CD4-positive, CD25-positive, alpha-beta regulatory T cell (primary cell): ENCODE measurements at places on chromosomes 16 and 17.

GRCh38 chr16:67945392-67945933 is 1.5 kb upstream of the LCAT start:
- DNase-seq = no peak

DNA sequence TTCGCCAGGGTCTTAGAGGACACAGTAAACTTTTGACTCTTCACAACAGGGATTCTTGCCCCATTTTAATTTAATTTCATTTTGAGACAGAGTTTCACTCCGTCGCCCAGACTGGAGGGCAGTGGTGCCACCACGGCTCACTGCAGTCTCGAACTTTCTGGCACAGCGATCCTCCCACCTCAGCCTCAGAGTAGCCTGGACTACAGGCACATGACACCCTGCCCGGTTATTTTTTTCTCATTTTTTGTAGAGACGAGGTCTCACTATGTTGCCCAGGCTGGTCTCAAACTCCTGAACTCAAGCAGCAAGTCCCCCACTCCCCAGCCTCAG is 329 bp upstream of the NLE1 start:
- DNase-seq = no peak

GRCh38 chr17:67443931-67444595 is 67.0 kb downstream of the PITPNC1 start:
- DNase-seq = no peak

- DNase-seq = no peak
These were observed 96.2 kb downstream of the RTN4RL1 start for GRCh38 chr17:1928976-1929375.
